ENCODE measurements at places on chromosomes 3 and 15.

- no peak for DNase-seq
Observed at GRCh38 chr3:4841225-4841624, 138.0 kb upstream of the BHLHE40 start.

- DNase-seq, result no peak
Observed at GRCh38 chr3:45387171-45387570, 1.2 kb upstream of the LARS2 start.

- no peak for DNase-seq
Observed at GRCh38 chr3:127660621-127661251, 12.0 kb upstream of the ABTB1 start.

DNA sequence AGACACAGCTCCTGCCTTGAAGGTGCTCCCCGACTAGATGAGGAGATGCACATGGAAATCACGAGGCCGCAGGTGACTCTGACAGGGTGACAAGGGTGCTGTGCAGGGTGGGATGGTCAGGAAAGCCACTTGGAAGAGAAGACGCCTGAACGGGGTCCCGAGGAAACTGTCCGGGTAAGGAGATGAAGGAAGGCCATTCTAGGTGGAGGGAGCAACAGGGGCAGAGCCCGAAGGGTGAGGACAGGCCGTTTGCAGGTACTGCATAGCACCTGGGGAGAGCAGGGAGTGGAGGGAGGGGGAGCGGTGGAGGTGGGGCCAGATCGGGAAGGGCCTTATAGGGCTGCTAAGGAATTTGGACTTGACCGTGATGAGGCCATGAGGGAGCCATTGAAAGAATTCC is 105.6 kb upstream of the DLG1 start:
- DNase-seq, result peak; percentile 1

DNA sequence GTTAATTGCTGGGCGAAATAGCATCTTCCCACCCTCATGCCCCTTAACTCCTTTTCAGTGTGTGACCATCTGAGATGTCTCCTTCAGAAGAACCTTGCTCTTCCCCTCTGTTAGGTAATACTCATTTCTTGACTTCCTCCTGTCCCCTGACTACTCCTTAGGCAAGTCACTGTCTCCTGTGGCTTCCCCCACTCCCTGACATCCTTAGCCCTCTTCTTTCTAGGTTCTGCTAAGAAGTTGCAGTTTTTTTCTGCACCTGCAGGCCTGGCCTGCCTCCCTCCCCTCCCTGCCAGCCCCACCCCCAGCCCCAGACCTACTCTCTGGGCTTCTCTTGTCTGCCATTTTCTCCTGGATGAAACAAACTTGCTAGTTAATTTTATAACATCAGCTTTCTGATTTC is 15.2 kb upstream of the EID1 start:
- no peak for DNase-seq

- DNase-seq, result peak; percentile 21
Observed at GRCh38 chr3:66997560-66998112, 471 bp upstream of the KBTBD8 start.

GRCh38 chr3:184174646-184175492 is at the start of gene AP2M1:
AP2M1 (plus strand) TSS chr3:184174855; CDS start chr3:184176994, 2,139 bp downstream.
- peak; percentile 96 for DNase-seq

DNA sequence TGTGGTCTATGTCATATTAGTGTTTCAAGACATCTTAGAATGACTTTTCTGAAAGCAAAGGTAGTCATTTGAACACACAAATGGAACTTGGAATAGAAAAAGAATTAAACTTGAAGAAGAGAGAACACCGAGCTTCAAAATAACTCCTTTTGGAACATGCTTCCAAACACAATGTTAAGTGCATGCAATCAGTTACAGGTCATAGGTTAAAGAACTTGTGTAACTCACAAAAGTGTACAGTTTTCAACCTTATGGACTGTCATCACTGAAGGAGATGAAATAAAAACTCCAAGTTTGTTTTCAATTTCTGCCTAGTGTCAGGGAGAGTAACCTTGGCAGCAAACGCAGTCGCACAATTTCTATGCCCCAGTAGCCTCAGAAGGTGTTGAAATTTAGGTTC is 192.9 kb upstream of the NECTIN3 start:
- no peak for DNase-seq

DNA sequence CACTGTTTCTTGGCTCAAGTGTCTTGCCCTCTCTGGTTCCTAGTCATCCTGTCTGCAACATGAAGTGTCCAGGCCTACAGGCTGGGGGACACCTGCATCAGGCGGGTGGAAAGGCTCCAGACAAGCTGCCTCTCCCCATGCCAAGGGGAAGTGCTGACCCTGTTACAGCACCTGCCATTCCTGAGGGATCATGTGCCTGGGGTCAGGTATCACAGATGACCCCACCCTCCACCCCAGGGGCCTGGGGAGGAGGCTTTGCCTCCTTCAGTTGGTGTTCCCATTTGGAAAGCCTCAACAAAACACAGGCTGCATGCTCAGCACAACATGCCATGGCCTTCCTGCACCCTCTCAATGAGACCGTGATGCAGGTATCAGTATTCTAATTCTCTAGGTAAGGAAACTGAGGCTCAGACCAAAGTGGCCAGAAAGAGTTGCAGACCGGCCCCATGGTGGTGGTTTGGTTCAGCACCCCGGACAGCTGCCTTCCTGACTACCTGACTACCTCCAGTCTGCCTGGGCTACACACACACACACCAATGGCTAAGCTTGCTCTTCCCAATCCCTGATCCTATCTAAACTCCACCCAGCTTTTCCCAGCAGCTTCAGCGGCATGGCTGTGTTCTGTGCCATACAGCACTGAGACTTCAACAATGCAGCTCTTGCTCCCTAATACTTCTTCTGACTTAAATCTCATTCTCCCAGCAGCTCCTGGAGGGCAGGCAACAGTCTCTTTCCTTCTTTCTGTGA is 69.7 kb upstream of the LINGO1 start:
- peak; percentile 46 for DNase-seq

DNA sequence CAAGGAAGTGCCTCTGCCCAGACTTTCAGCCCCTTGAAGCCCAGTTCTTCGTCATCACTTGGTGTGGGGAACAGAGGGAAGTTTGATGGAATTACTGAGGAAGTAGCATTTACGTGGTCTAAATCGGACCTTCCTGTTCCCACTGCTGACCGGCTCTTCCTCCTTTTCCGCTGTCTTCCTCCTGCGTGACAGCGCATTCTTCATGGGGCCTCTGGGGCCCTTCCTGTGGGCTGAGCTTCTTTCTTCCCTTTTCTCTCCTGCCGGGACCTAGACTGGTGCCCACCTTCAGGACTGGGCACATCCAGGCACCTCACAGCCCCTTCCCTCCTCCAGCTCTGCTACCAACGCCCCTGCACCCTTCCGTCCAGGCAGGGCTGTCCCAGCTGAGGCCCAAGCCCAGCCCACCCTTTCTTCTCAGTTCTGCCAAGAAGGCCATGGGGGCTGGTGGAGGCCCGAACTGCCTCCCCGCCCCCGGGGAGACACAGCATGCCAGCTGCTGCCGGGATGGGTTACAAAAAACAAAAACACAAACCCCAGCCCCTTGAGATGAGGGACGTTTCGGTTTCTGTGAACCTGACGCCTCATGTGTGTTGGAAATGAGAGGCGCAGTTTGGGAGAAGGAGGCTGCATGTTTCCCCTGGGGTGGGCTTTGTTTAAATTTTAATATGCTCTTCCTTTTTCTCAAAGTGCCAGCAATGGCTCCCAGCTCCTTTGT is 19.1 kb downstream of the ZNF710 start:
- no peak for DNase-seq

GRCh38 chr15:69014454-69014853 is at the start of gene NOX5:
NOX5 (plus strand) TSS chr15:69014695; CDS start chr15:69014736, 41 bp downstream.
- peak; percentile 37 for DNase-seq

GRCh38 chr3:52779011-52779836 is 1.8 kb downstream of the ITIH1 start:
- no peak for DNase-seq

DNA sequence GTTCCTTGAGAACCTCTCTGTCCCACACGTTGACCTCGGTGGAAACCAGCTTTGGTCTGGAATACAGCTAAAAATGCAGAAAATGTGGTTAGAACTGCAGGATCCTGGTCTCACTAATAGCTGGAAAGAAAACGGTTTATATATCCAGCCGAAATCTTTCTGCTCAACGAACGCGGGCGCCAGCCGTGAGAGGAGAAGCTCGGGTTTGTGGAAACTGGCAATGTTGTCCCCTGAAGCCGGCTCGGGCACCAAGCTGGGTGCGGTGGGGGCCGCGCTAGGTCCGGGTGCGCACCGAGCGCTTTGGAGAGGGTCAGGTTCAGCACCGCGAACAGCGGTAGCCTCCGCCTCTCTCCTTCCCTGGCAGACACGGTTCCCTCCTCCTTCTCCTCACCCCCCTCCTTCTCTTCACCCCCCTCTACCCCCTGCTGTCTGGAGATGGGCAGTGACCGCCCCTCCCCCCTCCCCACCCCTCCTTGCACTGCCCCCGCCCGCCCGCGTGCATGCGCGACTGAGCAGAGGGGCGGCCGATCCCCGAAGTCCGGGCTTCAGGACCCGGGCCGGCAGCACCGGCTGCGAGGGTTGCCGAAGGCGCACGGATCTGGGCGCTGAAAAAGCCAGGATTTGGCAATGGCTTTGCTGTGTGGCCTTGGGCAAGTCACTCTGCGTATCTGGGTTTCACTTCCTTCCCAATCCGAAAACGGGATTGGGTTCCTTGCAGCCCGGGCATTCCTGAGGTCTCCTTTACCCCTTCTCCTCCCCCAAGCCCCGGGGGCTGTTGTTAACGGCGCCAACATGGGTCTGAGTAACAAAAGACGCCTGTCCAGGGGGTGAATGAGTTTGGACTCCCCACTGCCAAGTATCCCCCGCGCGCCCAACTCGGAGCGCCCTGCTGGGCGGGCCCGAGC is at the start of gene SKOR1:
TSS of gene SKOR1 (plus strand) at position 534 of the 905 bp plus-strand sequence. CDS start at position 628, 94 bp downstream.
- DNase-seq, result peak; percentile 78

GRCh38 chr3:45541326-45542321 is 52.9 kb upstream of the LIMD1 start:
- no peak for DNase-seq

DNA sequence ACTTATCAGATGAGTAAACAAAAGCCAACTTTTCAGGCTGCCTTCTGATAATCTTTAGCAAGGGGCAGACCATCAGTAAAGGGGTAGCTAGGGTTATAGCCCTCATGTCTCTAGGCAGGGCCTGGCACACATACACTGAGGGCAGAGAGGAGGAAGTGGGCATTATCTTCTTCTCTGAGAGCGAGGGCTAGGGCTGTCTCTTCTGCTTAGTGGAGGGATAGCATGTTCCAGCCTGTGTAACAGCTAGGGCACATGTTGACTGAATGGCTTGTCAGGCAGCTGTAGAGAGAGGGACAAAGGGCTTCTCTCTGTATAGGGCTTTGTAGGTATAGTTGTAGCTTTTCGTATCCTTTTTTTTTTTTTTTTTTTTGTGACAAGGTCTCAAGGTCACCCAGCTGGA is 17.8 kb downstream of the CRTC3 start:
- DNase-seq, result no peak

DNA sequence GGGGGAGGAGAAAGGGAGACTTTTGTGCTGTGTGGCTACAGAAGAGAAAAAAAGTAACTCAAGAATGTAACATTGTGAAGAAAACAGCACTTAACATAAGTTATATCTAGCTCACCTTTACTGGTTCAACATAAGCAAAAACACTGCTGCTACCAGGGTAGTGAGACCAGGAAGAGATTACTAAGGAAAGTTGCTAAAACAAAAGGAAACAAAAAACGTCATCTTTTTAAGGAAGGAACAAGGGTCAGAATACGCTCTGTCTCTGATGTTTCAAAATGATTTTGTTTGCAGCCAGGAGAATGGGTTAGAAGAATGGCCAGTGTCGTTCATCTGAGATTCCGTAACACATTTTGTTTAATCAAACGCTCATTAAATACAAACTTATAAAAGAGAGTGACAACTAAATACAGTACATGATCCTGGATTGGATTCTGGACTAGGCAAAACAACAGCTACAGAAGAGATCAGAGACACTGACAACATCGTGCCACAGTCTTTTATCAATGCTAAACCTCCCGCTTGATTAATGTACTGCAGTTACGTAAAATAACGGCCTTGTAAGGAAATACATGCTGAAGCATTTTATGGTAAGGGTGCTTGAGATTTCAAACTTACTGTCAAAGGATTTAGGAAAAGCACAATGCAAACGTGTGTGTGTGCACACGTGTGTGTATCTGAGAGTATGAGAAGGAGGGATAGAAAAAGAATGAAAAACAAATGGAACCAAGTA is 67.7 kb downstream of the FOXP1 start:
- DNase-seq, result no peak

DNA sequence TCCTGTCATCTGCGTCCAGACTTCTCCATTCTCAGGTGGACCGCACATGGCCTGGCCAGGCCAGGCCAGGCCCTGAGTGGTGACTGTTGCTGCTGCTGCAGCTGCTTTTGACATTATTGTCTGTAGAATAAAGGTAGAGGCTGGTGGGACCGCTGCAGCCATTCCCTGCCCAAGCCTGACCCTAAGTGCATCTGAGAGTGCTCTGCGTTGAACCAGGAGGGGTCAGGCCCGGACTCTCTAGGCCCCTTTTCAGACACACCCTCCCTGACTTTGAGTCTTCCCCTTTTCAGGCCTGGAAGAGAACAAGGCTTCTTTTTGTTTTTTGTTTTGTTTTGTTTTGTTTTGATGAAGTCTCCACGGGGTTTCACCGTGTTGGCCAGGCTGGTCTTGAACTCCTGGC is 54.6 kb upstream of the FLNB start:
- DNase-seq, result no peak

DNA sequence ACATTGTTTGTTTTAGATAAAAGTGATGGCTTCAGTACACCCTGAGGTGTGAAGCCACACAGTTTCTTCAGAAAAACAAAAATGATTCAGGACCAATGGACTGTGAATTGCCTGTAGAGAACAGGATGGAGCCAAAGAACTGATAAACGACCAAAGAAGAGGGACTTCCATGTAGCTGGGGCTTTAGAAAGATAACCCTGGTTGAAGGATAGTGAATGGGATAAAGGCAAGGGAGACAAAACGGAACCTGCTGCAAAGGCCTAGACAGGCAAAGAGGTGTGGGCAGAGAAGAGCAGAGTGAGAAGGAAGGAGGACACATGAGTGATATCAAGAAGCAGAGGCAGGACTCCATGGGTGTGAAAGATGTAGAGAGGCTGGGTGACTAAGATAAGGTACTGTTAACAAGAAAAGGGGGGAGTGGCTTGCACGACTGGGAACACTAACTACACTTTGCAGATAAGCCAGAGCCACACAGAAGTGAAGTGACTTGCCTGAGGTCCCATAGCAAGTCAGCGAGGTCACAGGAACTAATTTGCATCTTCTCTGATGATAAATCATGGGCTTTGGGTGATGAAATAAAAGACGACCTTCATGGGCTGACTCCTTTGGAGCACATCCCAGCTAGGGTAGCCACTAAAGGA is 44.3 kb downstream of the RAB6B start:
- DNase-seq, result no peak

DNA sequence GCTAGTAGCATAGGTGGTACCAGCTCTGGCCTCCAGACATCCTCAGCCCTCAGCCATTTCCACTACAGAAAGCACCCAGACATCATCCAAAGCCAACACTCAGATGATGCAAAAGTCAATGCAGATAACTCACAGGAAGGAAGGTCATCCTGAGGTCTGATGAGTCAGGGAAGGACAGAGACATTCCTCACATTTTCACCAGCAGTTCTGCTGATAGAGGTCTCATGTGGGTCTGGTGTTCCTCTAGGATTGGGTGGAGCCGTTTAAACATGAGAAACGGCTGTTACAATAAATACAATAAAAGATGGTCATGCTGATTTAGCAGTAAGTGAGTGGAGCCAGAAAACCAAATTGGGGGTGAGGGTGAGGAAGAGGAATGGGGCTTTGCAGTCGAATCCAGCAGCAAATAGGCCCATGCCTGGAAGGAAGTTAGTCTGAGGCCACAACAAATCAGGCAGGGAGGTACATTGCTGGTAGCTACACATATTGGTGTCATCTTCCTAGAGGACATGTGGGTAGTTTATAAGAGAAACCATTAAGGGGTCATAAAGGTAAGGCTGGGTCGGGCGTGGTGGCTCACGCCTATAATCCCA is 33.3 kb upstream of the FLNB start:
- peak; percentile 78 for DNase-seq

Data from AG08396 (cell line).